ENCODE measurements at places on chromosomes 13 and 19.

- DNase-seq = no peak
Observed at GRCh38 chr13:72959643-72960042, 99.2 kb upstream of the KLF5 start.

GRCh38 chr19:16897856-16898161 lies 9.0 kb downstream of the F2RL3 start:
- DNase-seq = no peak

- DNase-seq = no peak
Observed at GRCh38 chr19:16482745-16483144, 11.0 kb upstream of the EPS15L1 start.

- peak; percentile 71 for DNase-seq
Observed at GRCh38 chr19:3603121-3603811, 3.4 kb downstream of the TBXA2R start.

GRCh38 chr19:4633140-4633967 lies 6.0 kb upstream of the TNFAIP8L1 start:
- DNase-seq = peak; percentile 87

GRCh38 chr13:110483386-110483968 lies 78.0 kb downstream of the RAB20 start:
- DNase-seq = no peak

DNA sequence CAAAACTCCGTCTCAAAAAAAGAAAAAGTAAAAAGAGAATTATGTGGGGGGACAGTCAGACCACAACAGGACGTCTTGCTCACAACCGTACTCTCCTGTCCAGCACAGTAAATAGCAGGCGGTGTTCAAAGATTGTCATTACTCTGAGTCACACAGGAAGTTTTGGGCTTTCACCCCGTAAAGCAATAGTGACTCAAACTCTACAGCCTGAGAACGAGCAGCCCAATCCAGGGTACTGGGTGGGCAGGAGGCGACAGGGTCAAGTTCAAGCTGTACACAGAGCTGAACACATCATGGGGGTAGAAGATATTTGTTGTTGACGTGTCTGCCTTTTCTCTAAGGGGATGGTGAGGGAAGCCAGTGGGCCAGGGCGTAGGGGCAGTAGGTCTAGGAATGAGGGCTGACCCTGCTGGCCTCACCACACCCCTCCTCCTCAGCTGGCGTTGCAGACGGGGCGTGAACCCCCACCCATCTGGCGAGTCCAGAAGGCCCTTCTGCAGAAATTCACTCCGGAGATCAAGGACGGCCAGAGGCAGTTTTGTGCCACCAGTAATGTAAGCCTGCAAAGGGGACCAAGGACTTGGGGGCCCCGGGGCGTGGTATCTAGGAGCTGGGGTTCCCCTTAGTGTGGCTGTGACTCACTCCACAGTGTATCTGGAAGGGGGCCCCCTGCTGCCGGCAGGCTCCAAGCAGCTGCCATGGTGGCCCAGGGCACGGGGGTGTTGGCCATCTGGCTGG lies 23.3 kb downstream of the PRR12 start:
- no peak for DNase-seq

DNA sequence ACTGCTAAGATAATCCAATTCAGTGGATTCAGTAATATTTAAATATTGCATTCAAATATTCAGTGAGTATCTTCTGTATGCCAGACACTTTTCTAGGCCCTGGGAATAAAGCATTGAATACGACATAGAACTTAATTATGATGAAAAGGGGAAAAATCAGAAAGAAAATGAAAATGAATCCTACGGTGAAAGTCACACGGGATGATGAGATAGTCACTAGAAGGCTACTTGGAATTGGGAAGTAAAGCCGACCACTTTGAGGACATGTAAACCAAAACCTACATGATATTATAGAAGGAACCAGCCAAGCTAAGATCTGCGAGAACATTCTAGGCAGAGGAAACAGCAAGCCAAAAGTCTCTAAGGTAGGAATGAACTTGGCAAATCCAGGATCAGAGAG lies 10.1 kb downstream of the DPY19L3 start:
- DNase-seq = no peak

DNA sequence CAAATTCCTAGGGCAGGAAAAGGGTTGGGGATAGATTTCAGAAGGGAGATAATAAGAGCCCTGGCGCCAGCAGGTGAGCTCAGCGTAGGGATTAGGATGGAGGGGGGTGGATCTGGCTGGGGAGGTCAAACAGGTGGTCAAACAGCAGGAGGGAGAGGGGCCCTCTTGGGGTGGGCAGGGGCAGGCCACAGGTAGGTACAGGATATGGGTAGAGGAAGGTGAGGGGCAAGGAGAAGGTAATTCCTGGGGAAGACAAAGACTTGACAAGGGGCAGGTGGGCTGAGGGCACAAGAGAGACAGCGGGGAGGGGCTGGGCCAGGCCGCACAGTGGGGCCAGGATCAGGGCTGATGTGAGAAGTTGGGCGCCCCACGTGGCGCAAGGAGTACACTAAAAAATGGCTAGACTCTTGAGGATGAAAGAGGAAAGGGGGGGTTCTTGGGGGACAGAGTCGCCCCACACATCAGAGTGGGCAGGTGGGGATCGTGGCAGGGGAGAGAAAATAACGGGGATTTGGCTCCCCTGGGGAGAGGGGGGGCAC lies 713 bp downstream of the KRI1 start:
- no peak for DNase-seq

DNA sequence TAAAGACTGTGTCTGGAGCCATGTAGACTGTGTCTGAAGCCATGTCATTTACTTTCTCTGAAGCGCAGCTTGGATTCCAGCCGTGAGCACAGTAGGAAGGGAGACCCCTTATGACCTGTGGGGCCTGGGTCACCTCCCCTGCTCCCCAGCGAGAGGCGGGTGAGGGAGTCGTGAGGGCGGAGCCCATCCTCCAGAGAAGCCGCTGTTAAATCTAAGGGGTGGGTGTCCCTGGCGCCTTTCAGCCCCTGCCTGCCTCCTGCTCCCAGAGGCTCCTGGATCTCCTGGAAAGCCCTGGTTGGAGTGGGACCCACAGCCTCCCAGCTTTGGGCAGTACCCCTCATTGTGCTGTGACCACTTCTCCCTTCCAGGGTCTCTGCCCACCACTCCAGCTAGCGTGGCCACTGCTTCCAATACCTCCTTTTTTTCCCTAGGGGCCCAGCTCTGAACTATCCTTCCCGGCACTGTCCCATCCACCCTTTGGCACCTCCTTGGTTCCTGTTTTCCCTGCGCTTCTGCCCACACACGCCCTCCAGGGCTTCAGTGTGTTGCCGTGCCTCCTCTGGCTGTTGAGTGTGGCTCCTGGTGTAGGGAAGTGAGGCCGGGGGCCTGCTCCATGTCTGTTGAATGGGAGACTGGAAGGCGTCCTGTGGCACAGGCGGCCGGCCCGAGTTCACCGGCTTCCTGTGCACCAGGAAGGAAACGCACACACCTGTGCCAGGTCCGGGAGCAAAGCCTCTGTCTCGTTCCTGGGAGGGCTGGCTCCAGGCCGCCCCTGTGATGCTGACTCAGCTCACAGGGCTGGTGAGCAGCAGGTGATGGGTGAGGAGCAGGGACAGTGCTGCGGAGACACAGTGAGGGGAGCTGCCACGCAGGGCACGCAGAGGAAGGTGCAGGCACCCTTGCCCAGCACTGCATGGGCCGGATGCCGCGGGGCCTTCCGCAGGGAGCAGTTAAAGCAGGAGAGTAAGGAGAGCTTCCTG lies 29.4 kb downstream of the ATP4B start:
- peak; percentile 62 for DNase-seq

GRCh38 chr13:72457151-72457550 lies 270.3 kb downstream of the MZT1 start:
- no peak for DNase-seq

DNA sequence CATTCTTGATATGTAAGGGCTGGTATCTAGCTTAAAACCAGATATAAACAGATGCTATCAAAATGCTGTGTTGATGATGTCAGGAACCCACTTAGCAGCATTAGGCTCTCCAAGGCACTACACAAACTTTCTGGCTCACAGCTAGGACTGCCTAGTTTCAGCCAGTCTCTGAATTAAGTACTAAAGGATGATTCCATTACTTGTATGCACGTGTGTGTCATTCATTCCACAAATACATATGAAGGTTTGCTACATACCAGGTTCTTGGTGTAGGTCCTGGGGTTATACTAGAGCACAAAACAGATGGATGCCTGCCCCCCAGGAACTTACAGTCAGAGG lies 151.5 kb downstream of the RGCC start:
- no peak for DNase-seq

DNA sequence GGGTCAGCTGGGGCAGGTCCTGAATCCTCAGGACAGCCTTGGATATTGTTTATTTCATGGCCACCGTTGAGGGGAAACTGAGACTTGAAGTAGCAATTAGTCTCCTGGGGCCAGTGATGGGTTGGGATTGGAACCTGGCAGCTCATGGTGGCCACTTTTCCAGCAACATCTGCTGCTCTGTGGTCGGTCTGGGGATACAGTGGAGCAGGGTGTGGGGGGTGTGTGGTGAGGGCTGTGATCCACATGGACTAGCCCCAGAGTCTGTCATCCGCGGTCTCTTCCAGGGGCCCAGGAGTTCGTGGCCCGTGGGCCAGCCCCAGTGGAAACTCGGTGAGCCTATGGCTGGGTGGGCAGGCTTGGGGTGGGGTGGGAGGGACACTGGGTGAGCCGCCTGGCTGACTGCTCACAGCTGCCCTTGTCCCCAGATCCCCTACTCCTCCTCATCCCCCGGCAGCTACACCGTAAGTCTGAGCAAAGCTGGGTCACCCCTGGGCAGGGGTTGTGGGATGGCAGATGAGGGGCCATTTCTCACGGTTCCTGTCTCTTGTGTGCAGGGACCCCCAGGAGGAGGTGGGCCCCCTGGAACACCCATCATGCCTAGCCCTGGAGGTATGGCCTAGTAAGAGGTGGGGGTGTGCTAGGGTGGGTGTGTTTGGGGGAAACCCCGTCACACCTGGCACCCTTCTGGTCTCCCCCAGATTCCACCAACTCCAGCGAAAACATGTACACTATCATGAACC lies 5.5 kb downstream of the ISYNA1 start:
- no peak for DNase-seq

GRCh38 chr19:47069795-47070194 lies 21.4 kb upstream of the TMEM160 start:
- no peak for DNase-seq

DNA sequence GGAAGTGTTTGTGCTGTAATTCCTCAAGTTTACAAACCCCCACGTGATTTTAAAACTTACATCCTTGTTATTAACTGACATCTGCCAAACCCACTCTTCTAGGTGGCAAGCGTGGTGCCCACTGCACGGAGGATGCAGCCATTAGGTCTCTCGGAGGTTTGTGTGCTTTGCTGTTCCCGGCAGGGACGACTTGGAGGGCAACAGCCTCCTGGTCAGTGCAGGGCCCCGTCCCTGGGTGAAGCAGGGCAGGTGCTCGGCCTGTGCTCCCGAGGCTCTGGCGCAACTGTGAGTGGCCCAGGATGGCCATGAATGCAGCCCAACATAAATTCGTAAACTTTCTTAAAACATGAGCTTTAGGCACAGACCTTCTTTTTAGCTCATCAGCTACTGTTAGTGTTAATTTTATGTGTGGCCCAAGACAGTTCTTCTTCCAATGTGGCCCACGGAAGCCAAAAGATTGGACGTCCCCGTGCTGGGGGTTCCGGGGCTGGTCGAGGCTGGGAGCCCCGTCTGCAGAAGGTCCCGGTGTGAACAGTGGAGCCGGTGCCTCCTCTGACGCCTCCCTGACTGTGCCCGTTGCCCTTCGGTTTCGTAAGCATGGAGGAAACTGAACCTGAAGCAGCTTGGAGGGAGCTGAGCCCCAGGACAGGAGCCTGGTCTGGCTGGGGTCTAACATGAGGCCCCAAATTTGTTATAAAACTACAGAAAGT lies 11.9 kb downstream of the GAS6 start:
- peak; percentile 56 for DNase-seq

DNA sequence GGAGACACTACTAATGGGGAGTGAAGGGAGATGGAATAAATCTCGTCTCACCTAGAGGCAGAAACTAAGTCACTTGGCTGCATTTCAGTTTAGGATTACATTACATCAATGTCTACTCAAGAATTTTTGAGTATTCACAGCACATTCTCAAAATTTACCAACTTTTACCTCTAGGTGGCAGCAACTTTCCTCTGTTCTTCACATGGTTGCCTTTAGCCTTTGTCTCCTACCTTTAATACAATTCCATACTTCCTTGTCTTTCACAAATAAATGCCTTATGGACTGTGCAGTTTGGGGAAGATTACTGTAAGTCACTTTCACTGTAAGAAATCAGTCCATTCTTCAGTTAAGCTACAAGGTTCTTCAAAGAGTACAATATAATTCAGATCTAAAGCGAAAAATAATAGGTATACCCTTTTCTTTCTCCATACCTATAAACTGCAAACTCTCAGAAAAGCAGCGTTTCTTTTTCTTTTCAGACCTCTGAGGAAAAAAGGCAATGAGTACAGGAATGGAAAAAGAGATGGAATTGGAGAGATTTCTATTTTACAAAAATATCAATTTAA lies 379.4 kb downstream of the KLF12 start:
- no peak for DNase-seq

DNA sequence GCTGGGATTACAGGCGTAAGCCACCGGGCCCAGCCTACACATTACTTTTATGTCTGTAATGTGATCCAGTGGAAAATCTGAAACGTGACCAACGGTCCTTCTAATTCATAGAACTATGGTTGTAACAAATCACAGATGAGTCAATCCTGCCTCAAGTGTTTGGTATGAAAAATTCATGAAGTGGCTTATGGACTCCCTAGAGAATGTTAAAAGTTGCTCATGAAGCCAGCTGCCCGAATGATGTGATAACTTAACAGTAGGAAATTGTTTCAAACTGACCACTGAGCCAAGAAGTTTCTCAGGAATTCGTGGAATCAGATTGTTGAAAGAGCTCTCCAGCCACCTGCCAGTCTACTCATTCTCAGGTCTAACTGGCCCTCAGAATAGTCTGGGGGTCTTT lies 59.4 kb upstream of the FARP1 start:
- DNase-seq = no peak

Measured in spleen (tissue), 13 donors.